ENCODE measurements at places on chromosomes 12 and 14.

GRCh38 chr14:94175011-94175745, 1.1 kb downstream of the PPP4R4 start:
- peak; percentile 46 for DNase-seq

DNA sequence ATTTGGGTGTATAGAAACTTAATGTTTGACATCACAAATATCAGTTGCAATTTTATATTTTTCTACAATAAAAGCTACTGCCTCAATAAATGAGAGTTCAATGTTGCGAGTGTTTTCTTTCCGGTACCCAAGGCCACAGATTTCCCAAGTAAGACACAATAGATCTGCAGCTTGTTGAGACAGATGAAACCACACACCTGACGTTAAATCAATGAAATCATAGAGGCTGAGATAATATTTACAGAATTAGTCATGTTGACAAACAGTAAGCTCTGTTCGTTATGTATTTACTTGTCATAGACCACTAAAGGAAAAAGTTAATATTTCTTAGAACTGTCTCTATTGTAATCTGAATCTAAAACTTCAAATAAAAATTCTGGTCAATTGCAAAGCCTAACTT, 49.2 kb upstream of the PTHLH start:
- no peak for DNase-seq

DNA sequence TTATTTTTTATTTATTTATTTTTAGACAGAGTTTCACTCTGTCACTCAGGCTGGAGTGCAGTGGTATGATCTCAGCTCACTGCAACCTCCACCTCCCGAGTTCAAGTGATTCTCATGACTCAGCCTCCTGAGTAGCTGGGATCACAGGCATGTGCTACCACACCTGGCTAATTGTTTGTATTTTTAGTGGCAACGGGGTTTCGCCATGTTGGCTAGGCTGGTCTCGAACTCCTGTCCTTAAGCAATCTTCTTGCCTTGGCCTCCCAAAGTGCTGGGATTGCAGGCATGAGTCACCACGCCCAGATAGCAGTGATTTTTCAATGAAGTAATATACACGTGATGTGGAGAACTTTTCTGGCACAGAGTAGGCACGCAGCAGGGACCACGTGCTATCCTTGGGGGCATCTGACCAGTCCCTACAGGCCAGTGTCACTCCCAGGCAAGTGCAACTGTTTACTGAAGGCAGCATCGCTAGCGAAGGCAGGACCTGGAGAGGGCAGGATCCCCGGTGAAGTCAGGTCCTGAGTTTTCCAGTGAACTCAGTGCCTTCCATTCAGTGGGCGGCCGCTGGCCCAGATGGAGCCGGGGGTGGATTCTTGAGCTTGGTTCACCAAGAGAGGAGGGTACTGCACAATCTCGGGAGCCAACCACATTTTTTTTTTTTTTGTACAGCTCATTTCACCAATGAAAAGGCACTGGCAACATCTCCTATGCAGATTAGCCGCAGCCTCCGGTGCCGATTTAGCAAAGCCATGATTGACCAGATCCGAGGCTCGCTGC, 11.1 kb upstream of the CLMN start:
- no peak for DNase-seq

- DNase-seq, result no peak
Observed at GRCh38 chr14:91143862-91144261, 30.0 kb downstream of the DGLUCY start.

DNA sequence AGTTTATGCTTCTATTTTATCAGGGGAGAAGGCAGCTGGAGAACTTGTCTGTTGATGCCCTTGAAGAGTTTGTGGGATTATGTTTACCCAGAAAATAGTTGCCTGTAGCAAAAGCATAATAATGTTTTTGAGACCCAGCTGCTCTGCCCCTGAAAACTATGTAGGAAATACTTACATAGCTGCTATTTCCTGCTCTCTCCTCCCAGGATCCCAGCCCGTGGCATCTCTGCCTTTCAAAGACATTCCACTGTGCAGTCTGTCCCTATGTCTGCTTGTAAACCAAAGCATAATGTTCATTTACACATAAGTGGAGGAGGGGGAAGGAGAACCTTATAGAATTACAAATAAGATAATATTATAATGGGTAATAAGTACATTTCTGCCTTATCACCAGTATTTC, 198.7 kb downstream of the SYT1 start:
- DNase-seq, result no peak

GRCh38 chr12:52061470-52062166, 8.2 kb upstream of the ATG101 start:
- DNase-seq, result no peak

DNA sequence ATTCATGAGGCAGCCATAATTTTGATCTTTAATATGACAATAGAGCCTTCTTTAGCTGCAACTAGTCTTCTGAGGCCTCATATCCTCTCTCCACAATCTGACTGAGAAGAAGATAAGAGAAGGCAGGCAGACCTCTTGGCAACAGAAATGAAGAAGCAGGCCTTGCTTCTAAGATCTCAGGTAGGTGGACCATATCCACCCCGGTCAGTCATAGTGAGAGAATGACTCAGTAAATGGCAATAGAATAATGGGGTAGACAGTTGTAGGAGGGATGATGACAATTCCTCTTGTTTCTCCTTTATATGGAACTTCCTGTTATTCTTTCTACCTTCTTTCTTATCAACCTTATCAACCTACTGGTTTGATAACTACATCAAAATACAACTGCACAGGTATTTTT, 246.7 kb upstream of the G2E3 start:
- DNase-seq, result no peak

GRCh38 chr14:101185073-101185835, 281.7 kb upstream of the RTL1 start:
- no peak for DNase-seq

- DNase-seq, result no peak
Observed at GRCh38 chr14:99099051-99099787, 172.8 kb downstream of the BCL11B start.

GRCh38 chr12:110590806-110591326, 7.7 kb upstream of the PPTC7 start:
- DNase-seq, result no peak

DNA sequence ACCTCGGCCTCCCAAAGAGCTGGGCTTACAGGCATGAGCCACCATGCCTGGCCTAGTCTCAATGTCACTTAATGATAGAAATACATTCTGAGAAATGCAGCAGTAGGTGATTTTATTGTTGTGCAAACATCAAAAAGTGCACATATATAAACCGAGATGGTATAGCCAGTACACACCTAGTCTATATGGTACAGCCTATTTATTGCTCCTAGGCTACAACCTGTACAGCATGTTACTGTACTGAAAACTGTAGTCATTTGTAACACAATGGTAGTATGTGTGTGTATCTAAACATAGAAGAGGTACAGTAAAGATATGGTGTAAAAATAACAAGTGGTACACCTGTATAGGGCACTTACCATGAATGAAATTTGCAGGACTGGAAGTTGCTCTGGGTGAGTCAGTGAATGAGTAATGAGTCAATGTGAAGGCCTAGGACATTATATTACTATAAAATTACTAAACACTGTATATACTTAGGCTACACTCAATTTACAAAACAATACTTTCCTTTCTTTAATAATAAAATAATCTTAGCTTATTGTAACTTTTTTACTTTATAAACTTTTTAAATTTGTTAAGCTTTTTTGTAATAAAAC, 166.7 kb upstream of the SYT1 start:
- DNase-seq, result no peak

- DNase-seq, result no peak
Observed at GRCh38 chr12:52535574-52535973, 15.4 kb upstream of the KRT5 start.

DNA sequence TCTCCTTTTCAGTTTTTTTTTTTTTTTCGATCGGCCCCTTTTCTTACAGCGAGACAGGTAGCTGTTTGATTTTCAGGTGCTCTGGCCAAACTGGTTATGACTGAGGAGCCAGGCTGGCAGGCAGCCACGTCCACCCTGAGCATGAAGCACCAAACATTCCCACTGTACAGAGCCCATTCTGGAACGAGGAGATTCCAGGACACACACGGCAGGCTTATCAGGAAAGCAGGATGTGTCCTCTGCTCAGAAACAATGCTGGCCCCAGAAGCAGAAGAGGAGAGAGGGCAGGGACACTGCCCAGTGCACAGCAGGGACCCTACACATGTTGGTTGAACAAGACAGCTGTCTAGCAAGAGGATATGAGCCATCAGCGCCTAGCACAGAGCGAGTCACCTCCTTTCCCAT, 3.7 kb upstream of the KRT2 start:
- DNase-seq, result no peak

- no peak for DNase-seq
Observed at GRCh38 chr12:111444314-111444924, 38.7 kb downstream of the SH2B3 start.

GRCh38 chr12:6067152-6067916, 57.1 kb downstream of the VWF start:
- no peak for DNase-seq

- DNase-seq, result no peak
Observed at GRCh38 chr12:15488481-15488880, 166.2 kb downstream of the PTPRO start.

- no peak for DNase-seq
Observed at GRCh38 chr12:27429606-27430005, 16.9 kb upstream of the SMCO2 start.

- DNase-seq, result no peak
Observed at GRCh38 chr12:48126953-48127630, 7.9 kb downstream of the PFKM start.

GRCh38 chr12:112170971-112171596, 45.7 kb downstream of the TRAFD1 start:
- DNase-seq, result no peak

DNA sequence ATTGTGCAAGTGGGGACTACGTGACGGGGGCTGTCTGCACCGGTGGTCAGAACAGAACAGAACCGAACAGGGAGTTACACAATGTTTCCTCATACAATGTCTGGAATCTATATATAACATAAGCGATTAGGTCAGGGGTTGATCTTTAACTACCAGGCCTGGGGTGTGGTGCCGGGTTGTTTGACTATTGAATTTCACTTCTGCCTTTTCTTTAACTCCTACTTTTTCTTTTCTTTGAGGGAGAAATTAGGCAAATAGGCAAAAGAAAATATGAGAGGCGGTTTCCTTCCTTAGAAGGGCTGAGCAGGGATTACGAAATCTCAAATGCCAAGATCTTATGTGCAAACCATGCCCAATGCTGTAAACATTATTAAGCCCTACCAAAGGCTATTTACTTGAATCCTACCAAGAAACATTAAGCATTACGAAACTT, 140.3 kb downstream of the SLC38A6 start:
- no peak for DNase-seq

- DNase-seq, result no peak
Observed at GRCh38 chr12:66541426-66541825, 137.4 kb downstream of the GRIP1 start.

DNA sequence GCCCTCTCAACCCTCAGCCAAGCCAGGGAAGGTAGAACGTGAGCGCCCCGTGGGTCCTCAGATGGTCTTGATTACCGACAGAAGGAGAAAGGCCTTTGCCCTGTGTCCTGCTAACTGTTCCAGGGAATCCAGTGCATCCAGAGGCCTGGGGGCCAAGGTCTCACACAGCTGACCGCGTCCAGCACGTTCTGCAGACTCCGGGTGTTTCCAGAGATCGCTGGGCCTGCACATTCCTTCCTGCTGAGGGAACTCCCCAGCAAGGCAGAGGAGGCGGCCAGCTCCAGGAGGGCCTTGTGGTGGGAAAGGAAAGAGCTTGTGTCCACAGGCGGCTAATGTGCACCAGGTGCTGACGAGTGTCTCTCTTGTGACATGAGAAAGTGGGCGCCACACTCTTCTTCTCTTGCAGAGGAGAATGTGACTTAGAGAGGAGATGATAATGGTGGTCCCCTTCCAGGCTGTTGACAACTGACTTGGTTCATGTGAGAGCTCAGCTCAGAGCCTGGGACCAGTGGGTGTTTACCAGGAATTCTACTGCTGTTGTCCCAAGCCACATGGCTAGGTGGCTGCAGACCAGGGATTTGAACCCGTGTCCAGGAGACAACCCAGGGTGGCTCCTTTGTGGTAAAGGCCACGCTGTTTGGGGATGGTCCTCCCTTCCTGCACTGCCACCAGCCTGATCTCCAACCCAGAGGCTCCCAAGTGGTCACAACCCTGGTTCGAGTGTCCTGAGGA, 46.8 kb upstream of the DLK1 start:
- no peak for DNase-seq

DNA sequence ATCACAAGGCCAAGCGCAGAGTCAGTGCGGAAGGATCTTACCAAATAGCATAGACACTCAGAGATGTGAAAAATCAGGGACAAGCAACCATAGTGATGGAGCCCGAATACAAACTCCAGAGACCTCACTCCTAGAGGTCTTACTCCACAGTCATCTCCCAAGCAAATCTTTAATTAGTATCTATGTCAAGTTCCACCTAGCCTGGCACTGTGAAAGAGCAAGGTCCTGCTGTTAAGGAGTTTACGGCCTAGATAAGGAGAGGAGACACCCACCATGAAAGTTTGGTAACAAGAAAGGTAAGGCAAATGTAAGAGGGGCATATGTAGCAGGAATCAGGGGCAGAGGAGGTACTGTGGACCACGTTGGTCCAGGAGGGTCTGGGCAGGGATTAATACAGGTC, 7.4 kb upstream of the PLEKHG6 start:
- no peak for DNase-seq

DNA sequence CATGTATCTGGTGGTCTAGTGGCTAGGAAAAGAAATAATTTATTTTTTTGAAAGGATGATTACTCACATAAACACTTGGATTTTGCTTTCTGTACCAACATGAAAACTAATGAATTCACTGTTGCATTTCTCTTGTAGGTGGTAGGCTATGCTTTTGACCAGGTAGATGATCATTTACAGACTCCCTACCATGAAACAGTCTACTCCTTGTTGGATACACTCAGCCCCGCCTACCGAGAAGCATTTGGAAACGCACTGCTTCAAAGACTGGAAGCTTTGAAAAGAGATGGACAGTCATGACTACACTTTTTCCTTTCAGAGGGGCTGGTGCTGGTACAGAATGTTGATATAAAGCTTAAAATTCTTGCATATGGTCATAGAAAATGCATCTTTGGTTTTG, 6.5 kb upstream of the AK7 start:
- DNase-seq, result no peak

DNA sequence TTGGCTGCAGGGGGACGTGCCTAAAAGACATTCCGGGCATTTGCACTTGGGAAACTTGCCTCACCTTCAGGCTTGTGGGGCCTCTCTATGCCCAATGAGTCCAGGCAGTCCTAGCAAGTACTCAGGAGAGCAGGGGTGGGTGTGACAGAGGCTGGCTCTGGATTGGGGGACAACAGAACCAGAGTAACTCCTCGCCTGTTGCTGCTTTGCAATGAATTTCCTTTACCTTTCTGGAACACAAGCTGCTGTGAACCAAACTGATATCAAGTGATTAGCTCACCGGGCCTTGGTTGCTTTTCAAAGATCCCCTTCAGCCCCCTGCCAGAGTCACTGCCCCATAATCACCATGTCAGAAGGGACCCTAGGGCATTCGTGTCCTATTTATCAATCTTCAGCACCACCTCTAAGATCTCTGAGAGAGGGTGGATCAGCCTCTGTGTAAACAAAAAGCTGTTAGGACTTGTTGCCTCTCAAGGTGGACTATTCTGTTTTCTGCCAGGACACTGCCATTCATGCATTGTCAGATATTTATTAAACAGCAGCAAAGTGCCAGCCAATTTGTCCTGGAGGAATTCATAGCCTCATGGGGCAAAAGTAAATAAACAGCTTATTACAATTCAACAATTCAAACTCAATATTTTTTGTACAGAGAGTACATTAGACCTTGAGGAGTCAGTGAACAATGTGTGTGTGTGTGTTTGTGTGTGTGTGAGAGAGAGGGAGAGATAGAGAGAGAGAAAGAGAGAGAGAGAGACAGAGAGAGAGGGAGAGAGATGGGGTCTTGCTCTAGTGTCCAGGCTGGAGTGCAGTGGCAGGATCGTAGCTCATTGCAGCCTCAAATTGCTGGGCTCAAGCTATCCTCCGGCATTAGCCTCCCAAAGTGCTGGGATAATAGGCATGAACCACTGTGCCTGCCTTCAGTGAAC, 11.3 kb downstream of the NFATC4 start:
- DNase-seq, result no peak

Measured in D341Med (cell line).